ENCODE measurements at places on chromosomes 7 and 10.

DNA sequence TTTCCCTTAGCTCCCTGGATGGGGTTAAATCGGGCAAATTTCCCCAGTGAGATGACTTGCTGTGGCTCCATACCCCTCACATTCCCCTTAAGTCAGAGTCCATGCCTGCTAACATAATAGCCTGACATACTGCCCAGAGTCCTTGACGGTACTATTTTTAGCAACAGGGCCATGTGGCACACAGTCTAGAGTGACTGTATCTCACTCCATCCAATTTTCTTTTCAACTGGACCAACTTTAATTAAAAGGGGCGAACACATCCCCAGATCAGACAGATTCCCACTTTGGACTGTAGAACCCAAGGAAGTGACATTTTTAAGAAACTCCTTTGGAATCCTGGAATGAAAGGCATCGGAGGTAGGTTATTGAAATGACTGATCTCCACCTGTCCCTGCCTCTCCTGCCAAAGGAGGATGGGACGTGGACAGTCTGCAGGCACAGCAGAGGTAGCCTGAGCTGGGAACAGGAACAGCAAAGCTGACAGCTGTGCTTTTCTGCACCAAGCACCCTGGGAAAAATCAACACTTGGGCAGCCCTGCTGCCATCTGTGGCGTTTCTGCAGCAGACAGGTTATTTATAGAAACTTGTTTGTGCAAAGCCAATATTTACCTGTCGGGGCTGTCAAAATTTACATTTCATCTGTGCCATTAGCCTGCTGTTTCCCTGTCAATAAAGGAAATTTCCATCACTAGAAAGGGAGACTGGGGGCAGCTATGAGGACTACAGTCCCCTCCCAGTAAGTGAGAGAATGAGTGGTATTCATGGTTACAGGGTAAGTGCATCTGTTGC lies 221.5 kb upstream of the AOAH start:
- peak; percentile 64 for DNase-seq

- no peak for DNase-seq
These were observed 16.9 kb downstream of the DYDC2 start for GRCh38 chr10:80373502-80373901.

- no peak for DNase-seq
These were observed 32.8 kb downstream of the ARL4A start for GRCh38 chr7:12719981-12720865.

GRCh38 chr10:61181832-61182231 lies 237.8 kb upstream of the RHOBTB1 start:
- no peak for DNase-seq

- DNase-seq, result no peak
These were observed 9.5 kb downstream of the PLXDC2 start for GRCh38 chr10:19825700-19826099.

DNA sequence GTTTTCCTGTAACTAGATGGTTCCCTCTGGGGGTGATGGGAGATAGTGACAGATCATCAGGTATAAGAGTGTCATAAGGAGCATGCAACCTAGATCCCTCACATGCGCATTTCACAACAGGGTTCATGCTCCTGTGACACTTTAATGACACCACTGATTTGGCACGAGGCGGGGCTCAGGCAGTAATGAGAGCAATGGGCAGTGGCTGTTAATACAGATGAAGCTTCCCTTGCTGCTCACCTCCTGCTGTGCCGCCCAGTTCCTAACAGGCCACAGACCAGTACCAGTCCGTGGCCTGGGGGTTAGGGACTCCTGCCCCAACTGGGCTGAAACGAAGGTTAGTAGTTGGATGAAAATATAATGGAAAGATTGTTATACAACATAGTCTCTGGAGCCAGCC lies 201.6 kb upstream of the LRRN3 start:
- DNase-seq, result no peak

DNA sequence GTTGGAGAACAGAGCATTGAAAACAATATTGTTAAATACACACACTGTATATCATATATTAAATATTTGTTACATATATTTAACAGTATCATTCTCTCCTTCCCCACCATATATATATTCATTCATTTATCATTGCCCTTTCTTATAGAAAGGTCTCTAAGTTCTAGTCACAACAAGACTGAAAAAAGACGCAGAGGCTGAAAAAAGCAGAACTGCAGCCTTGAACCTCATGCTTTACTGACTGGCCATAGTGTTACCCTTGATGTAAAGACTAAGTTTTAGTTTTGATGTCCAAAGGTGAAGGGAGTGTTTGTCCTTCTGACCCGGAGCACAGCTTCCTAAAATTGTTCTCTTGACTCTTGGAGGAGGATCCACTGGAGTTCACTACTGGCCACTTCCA lies 247.9 kb downstream of the PTEN start:
- DNase-seq, result no peak

- DNase-seq, result no peak
These were observed 566.6 kb downstream of the KCNMA1 start for GRCh38 chr10:77071001-77071511.

- DNase-seq, result no peak
These were observed 14.9 kb downstream of the INTS1 start for GRCh38 chr7:1489336-1489735.

GRCh38 chr7:33790746-33791145 lies 114.6 kb upstream of the BMPER start:
- DNase-seq, result no peak

GRCh38 chr7:106793015-106793975 lies 71.8 kb upstream of the PIK3CG start:
- DNase-seq, result peak; percentile 11

DNA sequence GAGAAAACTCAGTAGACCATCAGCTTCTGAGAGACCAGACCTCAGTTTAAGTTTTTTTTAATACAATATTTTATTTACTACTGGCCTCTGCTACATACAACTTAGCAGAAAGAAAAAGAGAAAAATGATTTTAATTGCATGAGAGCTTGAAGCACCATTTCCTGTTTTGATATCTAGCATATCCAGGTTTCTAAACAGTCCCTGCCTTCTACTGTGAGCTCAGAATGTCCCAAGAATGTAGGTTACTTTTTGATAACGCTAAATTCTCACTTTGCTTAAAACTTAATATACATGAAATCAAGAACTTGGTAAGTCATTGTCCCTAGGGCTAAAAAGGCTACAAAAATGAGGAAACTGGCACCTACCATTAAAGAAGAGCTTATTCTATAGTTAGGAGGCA lies 7.0 kb downstream of the TMEM243 start:
- DNase-seq, result no peak

DNA sequence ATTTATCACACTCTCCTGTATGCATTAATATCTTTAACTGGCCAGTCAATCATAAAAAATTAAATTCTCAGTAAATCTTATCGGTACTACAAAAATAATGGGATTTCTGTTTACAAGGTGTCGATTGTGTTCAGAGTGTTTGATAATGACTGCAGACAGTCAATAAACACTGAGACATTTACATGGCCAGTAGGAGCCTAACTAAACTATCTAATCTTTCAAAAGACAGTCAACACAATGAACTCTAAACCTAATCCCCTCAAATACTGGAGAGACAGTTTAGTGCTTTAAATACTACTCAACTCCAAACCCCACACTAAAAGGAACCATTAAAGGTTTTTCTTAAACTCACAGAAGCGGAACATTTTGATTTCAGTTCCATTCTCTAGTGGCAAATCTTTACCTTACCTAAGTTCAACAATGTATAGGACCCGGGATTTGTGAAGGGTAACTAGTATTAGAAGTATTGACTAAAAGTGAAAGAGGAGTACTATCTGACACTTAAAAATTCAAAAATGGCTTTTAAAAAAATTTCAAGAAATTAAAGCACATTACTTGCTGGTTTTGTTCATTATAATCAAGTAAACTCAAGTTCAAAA lies 37.3 kb upstream of the EXOC6 start:
- no peak for DNase-seq

DNA sequence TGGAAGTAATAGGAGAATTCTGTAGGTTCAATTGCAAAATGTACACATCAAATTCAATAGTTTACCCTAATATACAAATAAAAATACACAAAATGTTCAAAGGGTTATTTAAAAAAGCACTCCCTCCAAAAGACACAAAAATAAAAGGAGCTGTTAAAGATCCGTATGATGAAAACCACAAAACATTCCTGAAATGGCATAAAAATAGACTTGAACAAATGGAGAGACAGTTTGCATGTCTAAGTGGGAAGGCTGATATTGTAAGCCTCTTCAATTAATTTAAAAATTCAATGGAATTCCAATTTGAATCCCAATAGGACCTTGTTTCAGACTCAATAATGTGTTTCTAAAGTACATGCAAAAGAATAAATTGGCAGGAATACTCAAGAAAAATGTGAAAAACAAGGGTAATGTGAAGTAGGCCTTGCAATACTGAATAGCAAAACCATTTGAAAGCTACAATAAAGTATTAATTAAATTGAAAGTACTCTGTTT lies 38.0 kb upstream of the INSYN2A start:
- DNase-seq, result no peak

GRCh38 chr10:22466763-22467334 lies 121.6 kb downstream of the SPAG6 start:
- DNase-seq, result no peak

- DNase-seq, result no peak
These were observed 138.9 kb upstream of the LYZL1 start for GRCh38 chr10:29150010-29150409.

DNA sequence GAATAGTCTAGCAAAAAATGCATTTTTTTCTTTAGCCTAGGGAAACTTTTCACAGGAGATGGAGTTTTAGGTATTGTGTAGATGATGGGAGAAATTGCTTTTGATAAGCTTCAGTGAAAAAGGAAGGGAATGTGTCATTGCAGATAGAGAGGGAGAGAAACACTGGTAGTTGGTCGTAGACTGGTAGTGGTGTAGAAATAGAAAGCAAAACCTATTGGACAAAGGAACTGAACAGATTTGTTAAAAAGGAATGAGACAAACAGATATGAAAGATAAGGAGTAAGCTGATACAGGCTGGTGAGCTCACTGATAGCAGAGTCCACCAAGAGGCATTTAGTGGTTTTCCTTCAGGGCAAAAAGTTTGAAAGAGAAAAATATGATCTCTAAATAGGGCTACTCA lies 94.3 kb downstream of the ZEB1 start:
- DNase-seq, result no peak

GRCh38 chr10:93601146-93601773 lies at the start of gene RBP4:
TSS of gene RBP4 (minus strand) at chr10:93601235. CDS start at chr10:93601028, 207 bp downstream.
- no peak for DNase-seq

DNA sequence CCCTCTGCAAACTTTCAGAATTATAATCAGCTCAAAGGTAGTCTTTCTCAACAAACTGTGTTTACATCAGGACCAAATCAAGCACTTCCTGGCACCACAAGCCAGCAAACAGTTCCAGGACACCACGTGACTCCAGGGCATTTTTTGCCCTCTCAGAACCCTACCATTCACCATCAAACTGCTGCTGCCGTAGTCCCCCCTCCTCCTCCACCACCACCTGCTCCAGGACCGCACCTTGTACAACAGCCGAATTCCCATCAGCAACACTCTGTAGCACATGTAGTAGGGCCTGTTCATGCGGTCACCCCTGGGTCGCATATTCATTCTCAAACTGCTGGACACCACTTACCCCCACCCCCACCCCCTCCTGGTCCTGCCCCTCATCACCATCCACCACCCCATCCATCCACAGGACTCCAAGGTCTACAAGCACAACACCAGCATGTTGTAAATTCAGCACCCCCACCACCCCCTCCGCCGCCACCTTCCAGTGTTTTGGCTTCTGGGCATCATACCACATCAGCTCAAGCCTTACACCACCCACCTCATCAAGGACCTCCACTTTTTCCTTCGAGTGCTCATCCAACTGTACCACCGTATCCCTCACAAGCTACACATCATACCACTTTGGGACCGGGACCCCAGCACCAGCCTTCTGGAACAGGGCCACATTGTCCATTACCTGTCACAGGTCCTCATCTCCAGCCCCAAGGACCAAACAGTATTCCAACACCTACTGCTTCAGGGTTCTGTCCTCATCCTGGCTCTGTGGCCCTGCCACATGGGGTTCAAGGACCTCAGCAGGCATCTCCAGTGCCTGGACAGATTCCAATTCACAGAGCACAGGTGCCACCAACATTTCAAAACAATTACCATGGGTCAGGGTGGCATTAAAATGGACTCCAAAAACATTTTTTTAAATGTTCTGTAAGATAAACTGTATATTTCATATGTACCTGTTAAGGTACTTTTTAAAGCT lies 98.7 kb downstream of the KMT2E start:
- DNase-seq, result no peak

DNA sequence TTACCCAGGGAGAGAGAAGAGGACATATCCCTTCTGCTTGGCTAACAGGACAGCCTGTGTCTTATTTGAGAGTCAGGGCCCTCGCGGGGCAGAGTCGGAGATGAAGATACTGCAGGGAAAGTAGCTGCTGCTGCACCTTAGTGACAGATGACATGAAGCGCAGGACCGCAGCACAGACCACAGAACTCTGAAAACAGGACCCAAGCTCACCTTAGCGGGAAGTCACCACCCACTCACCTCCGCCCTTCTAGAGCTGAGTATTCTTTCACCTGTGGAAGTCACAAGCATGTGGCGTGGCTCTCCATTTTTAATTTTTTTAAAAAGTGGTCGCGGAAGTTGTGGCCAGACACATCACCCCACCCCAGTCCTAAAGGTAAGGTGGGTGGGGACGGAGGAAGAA lies 191.4 kb downstream of the FAM107B start:
- DNase-seq, result no peak

GRCh38 chr7:21946222-21946709 lies 567 bp upstream of the CDCA7L start:
- DNase-seq, result no peak
